Astrocyte of the spinal cord (primary cell): ENCODE measurements at places on chromosomes 16 and 17.

DNA sequence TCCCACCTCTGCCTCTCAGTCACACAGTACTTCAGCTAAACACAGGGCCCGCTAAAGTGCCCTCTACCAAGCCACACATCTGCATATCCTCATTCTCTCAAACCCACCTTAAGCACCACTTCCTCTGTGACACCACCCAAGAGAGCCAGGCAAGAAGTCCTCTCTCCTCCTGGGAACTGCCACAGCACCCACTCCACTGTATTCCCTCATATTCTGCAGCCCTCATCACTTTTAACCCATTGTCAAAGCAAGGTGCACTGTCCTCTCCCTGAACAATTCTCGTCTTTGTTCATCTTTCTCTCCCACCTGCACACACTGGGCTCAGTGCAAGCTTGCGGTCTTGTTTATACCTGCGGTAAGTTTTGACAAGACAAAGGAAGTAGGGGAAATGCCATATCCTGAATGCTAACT is 13.6 kb downstream of the CHD9 start:
- no peak for DNase-seq

DNA sequence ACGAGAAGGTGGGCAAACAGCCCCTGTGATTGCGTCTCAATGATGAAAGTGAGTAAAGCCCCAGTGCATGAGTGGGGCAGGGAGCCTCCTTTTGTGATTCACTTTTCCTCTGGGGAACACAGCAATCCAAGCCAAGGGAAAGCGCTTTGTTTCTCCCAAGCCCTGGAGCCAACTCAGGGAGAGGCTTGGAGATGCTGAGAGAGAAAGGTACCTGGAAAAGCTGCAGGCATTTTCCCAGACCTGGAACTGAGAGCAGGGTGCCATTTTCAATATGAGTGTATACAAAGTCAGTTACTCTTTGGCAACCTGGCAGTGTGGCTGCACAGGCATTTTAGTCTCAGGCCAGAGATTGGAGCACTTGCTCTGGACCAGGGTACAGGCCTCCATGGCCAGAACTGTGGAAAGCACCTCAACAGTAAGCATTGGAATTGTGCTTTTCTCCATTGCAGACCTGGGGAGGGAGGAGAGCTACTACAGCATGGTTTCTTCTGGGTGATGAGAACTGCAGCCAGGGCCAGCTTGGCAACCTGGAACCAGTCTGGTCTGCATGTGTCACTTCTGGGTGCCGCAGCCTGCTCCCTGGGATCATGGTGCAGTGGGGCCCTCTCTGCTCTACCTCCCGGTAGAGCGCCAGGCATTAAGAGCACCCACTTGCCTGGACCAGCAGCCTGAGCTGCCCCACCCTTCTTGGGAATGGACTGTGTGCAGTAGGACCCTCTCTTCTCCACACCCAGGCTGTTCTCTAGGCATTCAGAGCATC is 89.0 kb upstream of the CDH5 start:
- DNase-seq, result no peak

DNA sequence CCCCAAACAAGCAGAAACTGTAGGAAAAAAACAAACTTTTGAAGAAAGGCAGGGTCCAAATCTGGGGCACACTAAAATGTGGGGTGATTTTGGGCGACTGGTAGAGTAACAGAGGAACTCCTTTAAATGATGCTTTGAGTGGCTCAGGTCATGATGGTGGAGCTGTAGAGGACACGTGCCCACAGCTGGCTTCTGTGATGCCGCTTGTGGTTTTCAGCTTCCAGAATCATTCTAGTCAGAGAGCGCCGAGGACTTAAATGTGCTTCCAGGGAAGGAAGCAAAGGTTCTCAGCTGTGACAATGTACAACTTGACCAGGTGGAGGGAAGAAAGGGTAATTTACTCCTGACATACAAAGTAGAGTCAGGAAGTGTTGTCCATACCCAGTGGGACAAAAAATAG is 162.4 kb downstream of the LGALS9B start:
- no peak for DNase-seq

- DNase-seq, result no peak
These were observed 40.7 kb downstream of the TBX4 start for GRCh38 chr17:61492759-61493526.

DNA sequence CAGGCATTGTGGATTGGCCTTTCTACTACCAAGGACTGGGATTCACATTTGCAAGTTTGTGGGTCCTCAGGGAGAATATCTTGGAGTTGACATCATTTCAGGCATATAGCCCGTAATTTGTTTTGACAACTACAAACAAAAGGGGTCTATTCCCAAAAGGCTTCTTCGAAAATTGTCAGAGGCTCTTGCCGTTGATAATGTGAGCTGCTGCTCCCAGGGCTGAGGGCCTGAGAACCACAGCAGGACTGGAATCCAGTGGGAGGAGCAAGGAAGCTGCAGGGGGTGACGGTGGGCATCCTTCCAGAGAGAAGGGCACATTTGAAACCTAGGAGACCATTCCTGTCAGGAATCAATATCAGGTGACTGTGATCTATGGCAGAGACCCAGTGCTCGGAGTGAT is 761.6 kb upstream of the RBFOX1 start:
- DNase-seq, result no peak
